ENCODE measurements at places on chromosomes 16 and 17.

- no peak for DNase-seq
These were observed 58.9 kb downstream of the CDH11 start for GRCh38 chr16:65062736-65063583.

DNA sequence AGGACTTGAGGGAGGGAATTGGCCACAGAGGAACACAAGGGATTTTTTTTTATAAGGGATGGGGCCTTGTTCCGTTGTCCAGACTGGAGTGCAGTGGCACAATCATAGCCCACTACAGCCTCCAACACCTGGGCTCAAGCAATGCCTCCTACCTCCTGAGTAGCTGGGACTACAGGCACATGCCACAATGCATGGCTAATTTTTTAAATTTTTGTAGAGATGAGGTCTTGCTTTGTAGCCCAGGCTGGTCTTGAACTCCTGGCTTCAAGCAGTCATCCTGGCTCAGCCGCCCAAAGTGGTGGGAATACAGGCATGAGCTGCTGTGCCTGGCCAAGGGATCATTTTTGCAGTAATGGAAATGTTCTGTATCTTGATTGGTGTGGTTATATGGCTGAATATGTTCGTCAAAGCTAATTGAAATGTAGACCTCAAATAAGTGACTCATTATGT lies 56.9 kb downstream of the VMP1 start:
- DNase-seq = no peak

DNA sequence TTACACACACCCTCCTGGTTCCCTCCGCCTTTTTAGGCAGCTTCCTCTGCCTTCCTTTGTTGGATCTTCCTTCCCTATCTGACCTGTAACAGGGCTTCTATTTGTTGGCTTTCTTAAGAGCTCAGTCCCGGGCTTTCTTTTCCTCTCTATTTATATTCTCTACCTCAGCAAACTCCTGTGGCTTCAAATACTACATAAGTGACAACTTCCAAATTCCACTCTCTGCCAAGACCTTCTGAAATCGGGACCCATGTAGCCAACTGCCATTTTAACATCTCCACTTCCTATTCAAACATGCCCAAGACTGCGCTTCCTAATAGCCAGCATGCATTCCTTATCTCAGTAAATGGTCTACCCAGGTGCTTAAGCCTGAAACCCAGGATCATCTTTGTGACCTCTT lies 128.1 kb downstream of the MRTFB start:
- no peak for DNase-seq

DNA sequence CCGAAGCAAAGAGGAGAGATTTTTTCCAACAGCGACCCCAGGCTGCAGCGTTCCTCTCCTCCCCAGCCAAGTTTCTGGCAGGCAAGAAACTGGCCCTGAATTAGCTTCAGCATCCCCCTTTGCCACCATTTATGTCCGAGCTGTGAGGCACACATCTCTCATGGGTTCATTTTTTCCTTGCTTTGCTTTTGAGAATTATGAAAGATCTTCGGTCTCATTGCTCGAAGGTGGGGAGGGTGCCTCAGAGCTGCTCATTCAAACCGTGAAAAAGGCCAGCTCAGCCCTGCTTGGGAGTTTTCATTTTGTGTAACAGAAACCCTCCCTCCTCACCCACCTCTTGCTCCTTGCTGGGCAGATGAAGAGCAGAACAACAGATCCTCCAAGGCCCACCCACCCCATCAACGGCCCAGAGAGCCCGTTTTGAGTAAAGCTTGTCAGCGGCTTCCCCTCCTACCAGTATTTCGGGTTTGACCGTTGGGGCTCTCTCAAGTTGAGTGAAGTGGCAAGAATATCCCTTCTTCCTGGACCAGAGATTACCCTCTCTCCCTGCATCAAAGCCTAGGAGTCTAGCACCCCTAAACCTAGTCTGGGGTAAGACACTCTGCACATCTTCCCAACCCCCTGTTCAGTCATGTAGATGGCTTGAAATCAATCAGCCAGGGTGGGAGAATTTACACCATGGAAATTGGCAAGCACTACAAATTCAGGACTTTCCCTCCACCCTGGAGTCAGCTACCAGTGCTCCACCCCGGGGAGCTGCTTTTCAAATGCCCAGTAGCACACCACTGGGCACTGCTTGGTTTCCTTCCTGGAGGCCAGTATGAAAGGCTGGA lies 1.8 kb downstream of the CCR7 start:
- no peak for DNase-seq

DNA sequence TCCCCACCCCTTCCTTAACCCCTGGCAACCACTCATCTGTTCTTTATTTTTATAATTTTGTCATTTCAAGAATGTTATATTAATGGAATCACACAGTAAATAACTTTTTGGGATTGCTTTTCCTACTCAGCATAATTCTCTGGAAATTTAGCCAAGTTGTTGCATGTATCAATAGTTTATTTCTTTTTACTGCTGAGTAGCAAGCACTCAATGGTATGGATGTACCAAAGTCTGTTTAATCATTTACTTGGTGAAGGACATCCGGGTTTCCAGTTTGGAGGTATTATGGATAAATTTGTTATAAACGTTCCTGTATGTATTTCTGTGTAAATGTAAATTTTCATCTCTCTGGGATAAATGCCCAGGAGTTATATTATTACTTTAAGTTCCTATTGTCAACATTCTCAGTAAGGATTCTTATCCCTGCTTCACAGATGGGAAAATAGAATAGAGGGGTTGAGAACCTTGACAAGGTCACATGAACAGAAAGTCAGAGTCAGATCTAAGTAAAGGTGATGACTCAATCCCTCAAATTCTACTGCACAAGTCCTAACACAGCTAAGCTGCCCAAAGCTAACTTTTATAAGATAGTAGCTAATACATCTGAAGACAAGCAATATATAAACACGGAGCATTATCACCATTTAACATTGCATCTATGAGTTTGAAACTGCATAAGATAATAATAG lies 62.4 kb upstream of the MTMR4 start:
- no peak for DNase-seq

- no peak for DNase-seq
These were observed 146.4 kb upstream of the CHMP6 start for GRCh38 chr17:80845069-80845862.

- no peak for DNase-seq
These were observed 52.8 kb downstream of the CLEC19A start for GRCh38 chr16:19338335-19338734.

DNA sequence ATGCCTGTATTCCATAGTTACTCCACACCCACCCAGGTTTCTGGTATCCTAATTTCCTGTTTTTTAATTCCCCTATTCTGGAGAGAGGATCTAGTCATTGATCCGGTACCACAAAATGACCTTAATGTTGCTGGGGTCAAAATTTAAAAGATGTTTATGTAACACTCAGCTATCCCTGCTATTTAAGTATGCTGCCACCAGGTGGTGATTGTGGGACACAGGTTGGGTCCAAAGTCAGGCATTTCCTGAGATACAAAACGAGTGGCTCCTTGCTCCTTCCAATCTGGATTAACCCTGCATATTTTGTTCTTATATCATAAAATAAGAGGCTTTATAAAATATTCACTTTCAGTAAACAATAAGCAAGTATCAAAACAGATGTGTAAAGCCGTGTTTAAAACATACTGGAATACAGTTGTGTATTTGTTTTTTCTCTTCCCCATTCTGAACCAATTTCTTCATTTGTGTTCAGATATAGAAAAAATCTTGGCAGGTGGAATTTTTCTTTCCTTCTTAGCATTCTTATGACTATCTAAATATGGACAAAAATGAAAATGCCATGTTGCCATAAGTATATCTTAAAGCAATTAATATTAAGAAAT lies 16.3 kb downstream of the HS3ST4 start:
- DNase-seq = no peak

GRCh38 chr17:238964-239259 lies 57.5 kb upstream of the DOC2B start:
- no peak for DNase-seq

DNA sequence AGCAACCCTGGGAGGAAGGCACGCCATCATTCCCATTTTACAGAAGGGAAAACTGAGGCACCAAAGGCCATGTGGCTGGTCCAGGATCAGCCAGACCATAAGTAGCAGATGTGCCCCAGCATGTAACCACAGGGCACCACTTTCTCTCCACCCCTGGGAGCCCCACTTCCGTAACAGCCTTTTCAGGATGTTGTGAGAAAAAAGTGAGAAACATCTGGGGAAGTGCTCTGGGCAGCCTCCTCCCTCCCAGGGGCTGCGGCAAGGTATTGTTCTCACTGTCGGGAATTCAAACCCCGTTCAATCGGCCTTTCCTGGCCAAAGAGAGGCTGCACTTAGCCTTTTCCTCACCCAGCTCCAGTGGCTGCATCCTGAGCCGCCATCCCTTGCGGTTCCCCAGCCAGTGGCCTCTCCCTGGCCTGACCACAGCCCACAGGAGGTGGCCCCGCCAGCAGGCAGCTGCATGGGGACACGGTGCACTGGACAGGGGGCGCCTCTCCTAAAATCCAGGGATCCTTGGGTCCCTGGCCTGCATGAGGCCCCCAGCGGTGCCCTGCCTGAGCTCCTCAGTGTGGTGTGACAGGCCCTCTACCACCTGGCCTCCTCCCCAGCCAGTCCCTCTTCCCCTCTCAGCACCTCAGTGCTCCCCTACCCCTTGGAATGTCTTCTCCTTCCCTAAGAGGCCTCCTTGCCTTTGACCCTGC lies 5.7 kb upstream of the CDH5 start:
- DNase-seq = no peak
